Epithelial cell of esophagus (primary cell): ENCODE measurements at places on chromosomes 6 and 20.

GRCh38 chr6:139984317-139984716, 609.9 kb upstream of the CITED2 start:
- DNase-seq: no peak

DNA sequence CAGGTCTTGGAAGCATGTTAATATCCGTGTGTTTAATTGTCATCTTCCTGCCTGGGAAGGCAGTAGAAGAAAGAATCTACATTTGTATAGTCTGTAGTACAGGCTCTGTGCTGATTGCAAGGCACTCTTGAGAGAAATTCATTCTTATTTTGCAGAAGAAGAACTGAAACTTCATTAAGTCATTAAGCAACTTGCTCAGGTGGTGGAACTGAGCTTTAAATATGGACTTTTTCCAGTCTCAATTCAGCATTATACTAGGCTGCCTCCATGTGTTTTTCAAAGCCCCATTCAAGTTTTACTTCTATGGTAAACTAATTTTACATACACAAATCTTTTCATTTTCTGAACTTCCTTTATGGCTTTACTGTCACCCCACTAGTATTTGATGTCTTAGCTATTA, 18.7 kb downstream of the ZNF451 start:
- DNase-seq: no peak

DNA sequence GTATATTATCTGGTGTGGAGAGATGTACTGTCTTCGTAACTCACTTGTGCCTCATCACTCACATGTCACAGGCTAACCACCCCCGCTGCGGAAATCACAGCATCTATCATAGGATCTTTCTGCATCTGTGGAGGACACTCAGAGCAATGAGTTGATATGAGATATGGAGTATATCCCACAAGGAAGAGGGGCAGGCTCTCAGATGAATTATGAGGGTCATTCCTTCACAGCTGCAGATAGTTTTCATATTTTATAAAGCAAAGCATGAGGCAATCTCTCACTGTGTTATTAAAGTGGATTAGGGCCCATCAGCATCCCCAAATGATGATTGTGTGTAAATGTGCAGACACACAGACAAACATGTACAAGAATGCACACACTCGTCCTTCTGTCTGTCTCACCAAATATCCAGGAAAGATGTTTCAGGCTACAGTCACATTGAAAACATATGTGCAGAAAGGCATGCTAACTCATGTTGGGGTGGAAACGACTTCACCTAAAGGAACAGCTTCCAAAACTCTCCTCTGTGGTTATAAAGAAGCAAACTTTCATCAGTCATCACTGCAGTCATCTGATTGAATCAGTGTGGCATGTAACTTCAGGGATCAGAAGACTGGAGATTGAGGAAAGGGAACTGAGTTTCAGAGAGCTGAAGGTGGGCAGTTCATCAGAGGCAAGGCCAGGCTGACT, 164.7 kb downstream of the FOXC1 start:
- peak; percentile 42 for DNase-seq

DNA sequence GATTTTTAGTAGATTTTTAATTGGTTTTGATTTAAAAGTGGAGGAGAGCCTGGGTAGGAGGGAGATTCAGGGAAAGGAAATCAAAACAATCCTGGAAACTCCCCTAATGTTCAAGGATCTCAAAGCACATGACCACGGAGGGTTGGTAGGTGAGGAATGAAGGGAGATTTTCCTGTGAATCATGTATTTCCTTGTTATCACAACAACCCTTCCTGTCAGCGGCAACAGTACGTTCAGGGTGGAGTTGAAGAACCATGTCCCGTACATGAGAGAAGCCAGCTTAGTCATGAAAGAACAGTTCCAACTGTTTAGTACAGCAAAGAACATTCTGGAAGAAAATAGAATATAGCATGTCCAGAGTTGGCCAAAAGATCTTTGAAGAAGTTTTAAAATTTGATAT, 79.4 kb upstream of the SCAF8 start:
- DNase-seq: peak; percentile 95

DNA sequence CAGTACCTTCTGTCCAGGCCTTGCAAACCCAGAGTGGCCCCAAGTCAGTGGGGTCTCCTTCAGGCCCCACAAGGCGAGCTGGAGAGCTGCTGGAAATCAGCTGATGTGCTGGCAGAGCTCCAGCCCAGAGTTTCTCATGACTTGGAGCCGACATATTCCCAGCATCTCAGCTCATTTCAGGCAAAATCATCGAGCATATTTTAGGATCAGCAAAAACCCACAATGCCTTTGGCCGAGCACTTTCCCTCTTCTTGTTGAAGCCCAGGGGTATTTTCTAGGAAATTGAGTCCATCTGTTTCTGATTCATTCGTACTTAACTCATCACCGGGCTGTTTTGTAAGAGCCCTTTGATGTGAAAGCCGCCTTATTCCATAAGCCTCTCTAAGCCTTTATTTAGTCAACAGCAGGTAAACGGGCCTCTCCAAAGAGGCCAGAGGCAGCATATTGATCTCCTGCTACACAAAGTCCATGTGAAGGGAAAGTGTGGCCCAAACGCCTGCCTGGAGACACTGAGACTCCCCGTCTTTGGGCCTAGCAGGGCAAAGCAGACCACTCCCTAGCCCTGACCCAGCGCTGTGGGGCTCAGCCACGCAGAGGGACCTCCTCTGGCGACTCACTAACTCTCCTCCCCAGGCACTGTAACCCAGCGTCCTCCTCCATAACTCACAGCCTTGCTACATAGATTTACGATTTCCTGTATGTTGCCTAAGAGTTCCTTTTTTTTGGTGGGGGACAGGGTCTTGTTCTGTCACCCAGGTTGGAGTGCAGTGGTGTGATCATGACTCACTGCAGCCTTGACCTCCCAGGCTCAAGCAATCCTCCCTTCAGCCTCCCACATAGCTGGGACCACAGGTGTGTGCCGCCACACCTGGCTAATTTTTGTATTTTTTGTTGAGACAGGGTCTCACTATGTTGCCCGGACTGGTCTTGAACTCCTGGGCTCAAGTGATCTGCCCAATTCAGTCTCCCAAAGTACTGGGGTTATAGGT, 12.1 kb upstream of the C20orf203 start:
- peak; percentile 88 for DNase-seq

GRCh38 chr20:23249541-23249940, 101.0 kb upstream of the NXT1 start:
- no peak for DNase-seq

GRCh38 chr20:6683021-6683977, 84.2 kb upstream of the BMP2 start:
- DNase-seq: no peak

DNA sequence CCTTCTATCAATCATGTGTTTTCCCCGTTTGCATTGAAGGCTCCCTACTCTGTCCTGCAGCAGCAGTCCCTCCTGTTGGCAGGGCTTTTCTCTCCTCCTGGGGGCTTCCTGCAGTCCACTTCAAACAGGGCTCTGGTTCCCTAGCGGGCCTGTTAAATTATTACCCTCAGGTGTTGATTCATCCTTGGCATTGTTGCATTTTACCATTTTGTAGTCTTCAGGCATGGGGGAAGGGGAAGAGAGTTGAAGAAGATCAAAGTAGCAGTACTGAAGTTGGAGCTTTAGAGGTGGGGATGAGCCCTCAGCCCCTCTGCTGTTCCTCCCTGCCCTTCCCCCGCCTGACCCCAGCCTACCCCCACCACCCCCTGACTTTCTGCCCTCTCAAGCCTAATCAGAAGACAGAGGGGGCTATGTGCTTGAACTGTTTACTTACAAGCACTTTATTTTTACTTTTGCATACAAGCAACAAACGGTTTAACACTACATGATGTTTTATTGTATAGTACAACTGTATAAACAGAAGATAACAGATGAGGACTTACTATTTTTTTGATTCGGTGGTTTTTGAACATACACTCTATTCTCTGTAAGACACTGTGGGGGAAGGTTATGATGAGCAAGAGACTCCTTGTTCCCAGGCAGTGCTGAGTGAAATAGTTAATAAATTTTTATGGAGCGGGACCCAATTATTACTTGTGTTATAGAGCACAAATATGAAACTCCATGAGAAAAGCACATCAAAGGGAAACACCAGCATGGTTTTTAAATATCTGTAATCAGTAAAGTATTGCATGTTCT, 169.7 kb downstream of the EYA4 start:
- no peak for DNase-seq

DNA sequence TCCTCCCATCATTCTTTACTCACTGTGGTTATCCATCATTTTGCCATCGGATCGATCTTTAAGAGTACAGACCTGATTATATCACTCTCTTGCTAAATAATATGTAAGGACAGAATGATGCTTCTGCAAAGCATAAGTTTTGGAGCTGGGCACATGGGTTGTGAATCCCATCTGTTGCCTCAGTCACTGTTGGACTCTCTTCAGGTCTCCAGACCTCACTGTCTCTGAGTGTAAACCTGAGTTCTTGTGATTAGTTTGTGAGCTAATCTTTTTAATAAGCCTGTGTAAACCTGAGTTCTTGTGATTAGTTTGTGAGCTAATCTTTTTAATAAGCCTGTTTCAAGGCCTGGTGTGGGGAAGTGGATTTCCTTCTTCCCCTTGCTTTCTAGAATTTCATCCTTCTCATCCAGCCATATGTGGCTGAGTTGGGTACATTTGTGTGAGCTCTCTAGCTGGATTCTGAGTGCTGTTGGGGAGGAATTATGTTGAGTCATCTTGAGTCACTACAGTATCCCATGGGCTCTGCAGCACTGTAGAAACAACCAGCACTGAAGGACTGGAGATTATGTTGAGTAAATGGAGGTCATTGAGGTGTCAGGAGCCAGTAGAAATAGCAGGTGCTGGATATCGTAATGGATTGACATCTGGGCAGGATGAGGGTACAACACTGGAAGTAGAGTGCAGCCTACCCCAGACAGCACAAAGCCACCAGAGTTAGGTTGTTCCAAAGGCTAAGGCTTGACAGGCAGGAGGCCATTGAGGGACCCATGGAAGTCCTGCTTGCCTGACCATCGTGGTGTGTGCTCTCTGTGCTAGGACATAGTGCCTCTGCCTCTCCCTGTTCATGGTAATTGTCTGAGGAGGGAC, 52.4 kb downstream of the SCAND1 start:
- DNase-seq: peak; percentile 83

- no peak for DNase-seq
Observed at GRCh38 chr6:55255113-55255512, 72.2 kb upstream of the GFRAL start.

- no peak for DNase-seq
Observed at GRCh38 chr6:169845426-169846285, 94.2 kb downstream of the ERMARD start.

DNA sequence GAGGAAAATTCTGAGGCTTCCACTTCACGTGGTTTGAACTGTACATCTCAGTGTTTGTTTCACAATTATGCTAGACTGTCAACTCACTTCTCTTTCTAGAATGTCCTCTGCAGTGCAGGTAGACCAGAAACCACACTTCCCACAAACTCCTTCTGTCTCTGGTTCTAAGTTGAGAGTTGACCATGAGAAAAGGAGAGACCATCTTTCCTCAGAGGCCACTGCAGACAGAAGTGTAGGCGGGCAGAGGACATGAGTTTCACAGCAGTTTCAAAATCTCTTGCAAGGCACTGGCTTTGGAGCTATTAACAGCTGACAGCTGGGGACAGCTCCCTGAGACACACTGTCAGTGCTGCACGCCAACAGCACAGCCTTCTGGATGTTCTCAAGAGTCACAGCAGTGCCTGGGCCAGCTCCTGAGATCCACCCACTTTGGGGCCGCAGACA, 55.4 kb upstream of the MOXD1 start:
- no peak for DNase-seq

GRCh38 chr20:19407736-19408135, 195.3 kb downstream of the SLC24A3 start:
- peak; percentile 50 for DNase-seq

GRCh38 chr6:107361753-107362604, 97.4 kb downstream of the PDSS2 start:
- no peak for DNase-seq

DNA sequence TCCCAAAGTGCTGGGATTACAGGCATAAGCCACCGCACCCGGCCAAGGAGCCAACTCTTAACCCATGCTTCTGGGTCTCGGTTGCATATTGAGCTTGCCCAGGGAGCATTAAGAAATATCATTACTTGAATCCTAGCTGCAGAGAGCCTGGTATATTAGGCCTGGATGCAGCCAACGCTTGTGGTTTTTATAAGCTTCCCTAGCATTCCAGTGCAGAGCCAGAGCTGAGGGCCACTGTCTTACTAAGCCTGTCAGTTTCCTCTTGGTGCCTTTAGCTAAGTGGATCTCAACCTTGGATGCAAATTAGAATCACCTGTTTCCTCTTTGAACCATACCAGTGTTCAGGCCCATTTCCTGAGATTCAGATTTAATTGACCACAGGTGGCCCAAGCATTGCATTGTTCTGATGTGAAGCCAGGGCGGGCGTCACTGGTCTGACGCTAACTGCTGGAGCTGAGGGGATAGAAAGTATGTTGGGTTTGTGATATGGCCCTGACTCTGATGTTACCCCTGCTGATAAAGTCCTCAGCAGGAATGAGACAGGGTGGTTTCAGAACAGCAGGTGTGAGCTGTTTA, 76.3 kb downstream of the BTBD3 start:
- no peak for DNase-seq

GRCh38 chr6:89583559-89583958, 55.0 kb downstream of the LYRM2 start:
- DNase-seq: no peak

DNA sequence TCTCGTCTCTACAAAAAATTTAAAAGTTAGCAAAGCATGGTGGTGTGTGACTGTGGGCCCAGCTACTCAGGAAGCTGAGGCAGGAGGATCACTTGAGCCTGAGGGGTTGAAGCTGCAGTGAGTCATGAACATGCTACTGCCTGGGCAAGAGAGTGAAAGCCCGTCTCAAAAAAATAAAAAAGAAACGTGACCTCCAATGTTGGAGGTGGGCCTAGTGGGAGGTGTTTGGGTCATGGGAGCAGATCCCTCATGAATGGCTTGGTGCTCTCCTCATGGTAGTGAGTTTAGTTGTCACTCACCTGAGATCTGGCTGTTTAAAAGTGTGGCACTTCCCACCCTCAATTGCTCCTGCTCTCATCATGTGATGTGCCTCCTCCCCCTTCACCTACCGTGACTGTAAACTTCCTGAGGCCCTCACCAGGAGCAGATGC, 24.3 kb downstream of the RBL1 start:
- peak; percentile 91 for DNase-seq

- no peak for DNase-seq
Observed at GRCh38 chr20:22572491-22572890, 11.9 kb downstream of the FOXA2 start.

GRCh38 chr6:122665929-122666328, 55.7 kb downstream of the PKIB start:
- no peak for DNase-seq

DNA sequence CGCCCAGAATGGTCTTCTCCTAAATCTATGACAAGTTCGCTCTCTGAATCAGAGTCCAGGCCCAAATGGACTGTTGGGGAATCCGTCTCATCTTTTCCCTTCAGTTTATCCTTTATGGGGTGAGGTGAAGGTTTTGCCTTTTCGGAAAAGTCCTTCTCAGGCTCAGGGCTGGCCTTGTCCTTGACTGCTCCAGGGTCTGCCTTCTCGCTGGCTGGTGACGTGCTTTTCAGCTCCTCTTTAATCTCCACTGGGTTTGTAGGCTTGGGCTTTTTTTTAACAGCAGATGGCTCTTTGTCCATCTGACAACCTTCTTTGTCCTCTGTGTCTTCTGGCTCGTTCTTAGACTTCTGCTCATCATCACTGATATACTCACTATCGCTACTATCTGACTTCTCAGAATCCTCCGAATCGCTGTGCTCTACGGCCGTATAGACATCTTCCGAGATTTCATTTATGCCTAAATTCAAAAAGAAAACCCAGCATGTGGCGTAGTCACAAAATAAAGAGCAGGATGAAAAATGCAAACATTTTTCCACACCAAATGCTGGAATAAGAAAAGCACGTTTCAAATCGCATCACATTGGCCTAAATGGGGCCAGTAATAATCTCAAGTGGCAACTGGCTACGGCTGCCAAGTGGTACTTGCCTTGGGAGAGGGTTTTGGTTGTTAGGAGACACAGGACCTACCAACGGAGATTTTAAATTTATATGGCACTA, 110.3 kb downstream of the ZMYND8 start:
- DNase-seq: no peak
